Natural killer cell (primary cell): ENCODE measurements at places on chromosomes 5 and 9.
A peak's percentile ranks its signal among the peaks of the same experiment; 100 is the strongest.

- no peak for DNase-seq
Observed at GRCh38 chr9:5817862-5818261, 15.1 kb downstream of the ERMP1 start.

GRCh38 chr5:124395926-124396325 lies 350.5 kb downstream of the ZNF608 start:
- no peak for DNase-seq

DNA sequence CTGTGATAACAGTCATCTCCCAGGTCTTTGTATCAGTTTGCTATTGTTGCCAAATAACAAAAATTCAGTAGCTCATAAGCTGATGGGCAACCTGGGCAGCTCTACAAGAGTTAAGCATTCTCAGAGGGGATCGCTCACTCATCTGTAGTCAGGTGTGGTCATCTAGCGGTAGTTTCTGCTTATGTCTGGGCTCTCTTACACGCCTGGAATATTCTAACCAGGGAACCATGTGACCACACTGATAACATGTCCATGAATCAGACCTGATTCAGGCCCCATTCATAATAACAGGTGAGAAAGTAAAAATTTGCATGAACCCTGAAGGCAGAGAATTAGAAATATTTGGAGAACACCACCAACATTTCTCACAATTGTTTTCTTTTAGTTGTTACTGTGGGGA lies 576.1 kb downstream of the SLCO4C1 start:
- DNase-seq: no peak

DNA sequence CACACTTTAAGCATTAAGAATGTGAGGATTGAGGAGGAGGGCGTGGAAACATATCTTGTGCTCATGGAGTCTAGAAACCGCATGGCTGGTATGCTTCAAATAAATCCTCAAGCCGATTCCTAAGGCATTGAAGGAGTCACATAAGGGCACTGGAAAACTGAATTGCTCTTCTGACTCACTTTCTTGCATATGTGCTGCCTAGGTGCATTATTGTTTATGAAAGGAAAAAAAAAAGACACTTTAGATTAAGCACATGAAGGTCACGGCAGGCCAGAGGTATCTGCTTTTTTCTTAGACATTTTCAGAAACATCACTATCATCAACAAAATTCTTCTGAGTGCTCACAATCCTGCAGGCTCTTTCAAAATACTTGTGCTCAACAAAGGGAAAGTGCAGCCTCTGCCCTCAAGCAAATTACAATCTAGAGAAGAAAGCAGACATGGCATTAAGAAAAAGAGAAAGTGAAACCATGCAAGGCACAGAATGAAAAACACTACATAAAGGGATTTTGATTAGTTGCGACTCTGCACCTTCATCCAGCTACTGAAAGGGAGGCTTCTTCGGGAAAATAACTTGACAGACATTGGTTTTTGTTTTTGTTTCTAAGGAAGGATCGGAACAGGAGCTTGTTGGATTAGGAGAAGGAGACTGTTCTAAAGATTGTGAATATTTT lies 2117.6 kb downstream of the MAT2B start:
- DNase-seq: no peak

GRCh38 chr9:94824913-94825610 lies 98.6 kb downstream of the AOPEP start:
- DNase-seq: no peak

DNA sequence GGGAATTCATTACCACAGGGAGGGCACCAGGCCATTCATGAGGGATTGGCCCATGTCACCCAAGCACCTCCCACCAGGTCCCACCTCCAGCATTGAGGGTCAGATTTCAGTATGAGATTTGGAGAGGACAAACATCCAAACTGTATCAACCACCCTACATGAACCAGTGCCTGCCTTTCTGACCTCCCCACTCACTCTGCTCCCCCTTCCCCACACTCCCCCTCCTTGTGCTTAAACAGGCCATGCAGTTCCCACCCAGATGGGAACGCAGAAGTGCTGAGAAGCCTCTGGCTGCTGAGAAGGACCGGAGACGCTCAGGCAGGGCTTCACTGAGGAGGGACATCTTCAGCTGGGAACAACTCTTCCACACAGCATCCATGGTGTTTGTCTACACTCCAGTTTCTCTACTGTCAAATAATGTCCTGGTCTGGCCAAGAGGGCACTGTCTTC lies 30.0 kb upstream of the ADAMTS2 start:
- DNase-seq: no peak

- no peak for DNase-seq
Observed at GRCh38 chr5:5266297-5266696, 126.2 kb downstream of the ADAMTS16 start.

- DNase-seq: no peak
Observed at GRCh38 chr9:107943901-107944300, 454.3 kb upstream of the KLF4 start.

GRCh38 chr5:13749766-13750165 lies 194.7 kb downstream of the DNAH5 start:
- no peak for DNase-seq

DNA sequence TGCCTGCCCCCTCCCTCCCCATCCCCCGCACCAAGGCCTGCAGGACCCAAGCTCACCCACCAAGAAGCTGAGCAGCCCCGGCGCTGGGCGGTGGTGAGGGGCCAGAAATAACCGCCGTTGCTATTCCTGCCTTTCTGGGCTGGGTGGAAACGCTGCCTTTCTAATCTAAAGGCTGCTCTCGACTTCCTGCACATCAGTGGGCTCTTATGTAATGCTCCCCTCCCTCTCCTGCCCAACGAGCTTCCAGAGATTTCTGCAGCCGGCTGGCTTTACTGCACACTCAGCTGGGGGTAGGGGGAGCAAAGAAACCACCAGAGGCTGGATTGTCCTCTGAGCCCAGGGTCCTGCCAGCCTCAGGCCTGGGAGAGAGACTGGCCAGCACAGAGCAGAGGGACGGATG lies 6.9 kb upstream of the EGR1 start:
- DNase-seq: no peak

- DNase-seq: no peak
Observed at GRCh38 chr5:159681661-159682060, 234.6 kb upstream of the ADRA1B start.

DNA sequence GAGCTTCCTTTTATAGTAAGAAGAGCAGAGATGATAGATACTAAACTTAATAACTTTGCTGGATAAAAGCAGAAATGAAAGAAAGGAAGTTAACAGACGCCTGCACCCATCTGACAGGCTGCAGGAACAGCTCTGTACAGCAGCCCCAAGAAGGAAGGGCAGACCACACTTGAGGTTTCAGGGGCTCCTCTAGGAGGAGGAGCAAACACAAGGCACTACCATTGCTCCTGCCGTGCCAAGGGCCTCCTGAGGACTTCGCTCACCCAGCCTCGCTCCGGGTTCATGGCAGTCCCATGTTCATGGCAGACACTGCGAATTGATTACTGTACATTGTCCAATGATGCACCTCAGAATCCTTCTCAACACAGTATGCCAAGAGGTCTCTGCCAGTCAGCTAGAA lies 85.1 kb downstream of the AMBP start:
- DNase-seq: no peak

- DNase-seq: peak; percentile 63
Observed at GRCh38 chr5:86880785-86881492, 263.2 kb downstream of the COX7C start.

DNA sequence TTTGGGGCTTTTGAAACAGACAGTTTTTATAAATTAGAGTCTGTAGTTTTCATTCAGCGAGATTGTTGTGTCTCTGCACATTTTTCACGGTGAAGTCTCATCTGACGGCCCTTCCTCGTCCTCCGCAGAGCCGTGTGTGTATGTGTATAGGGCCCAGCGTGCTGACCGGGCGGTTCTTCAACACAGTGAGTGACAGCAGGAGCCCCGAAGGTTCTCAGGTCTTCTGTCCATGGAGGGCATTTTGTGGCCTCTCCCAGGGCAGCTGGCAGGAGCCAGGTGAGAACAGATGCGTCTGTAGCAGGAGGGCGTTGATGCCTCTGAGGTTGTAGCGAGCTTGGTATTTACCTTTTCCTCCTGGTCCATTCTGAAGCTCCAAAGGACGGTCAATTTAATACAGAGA lies 116.0 kb upstream of the LPCAT1 start:
- no peak for DNase-seq

GRCh38 chr5:158224253-158224652 lies 365.3 kb upstream of the CLINT1 start:
- DNase-seq: no peak

GRCh38 chr9:27675354-27675753 lies 102.1 kb upstream of the C9orf72 start:
- DNase-seq: no peak

DNA sequence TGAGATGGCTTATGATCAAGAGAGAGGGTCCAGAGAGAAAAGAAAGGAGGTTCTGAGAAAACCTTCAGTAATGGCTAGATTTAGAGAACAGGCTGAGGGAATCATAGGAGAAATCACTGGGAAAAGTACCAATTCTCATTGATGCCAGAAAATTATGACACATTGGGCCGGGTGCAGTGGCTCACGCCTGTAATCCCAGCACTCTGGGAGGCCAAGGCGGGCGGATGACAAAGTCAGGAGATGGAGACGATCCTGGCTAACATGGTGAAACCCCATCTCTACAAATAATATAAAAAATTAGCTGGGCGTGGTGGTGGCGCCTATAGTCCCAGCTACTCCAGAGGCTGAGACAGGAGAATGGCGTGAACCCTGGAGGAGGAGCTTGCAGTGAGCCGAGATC lies 29.5 kb upstream of the PLIN2 start:
- DNase-seq: no peak

- no peak for DNase-seq
Observed at GRCh38 chr5:113240032-113240431, 194.8 kb downstream of the TSSK1B start.

- DNase-seq: no peak
Observed at GRCh38 chr5:54821445-54822323, 163.7 kb downstream of the ESM1 start.

- no peak for DNase-seq
Observed at GRCh38 chr9:7201196-7201595, 443.4 kb downstream of the KDM4C start.

- DNase-seq: no peak
Observed at GRCh38 chr5:142609142-142609541, 76.7 kb downstream of the FGF1 start.

GRCh38 chr5:75553358-75553757 lies 41.7 kb downstream of the POLK start:
- DNase-seq: no peak

DNA sequence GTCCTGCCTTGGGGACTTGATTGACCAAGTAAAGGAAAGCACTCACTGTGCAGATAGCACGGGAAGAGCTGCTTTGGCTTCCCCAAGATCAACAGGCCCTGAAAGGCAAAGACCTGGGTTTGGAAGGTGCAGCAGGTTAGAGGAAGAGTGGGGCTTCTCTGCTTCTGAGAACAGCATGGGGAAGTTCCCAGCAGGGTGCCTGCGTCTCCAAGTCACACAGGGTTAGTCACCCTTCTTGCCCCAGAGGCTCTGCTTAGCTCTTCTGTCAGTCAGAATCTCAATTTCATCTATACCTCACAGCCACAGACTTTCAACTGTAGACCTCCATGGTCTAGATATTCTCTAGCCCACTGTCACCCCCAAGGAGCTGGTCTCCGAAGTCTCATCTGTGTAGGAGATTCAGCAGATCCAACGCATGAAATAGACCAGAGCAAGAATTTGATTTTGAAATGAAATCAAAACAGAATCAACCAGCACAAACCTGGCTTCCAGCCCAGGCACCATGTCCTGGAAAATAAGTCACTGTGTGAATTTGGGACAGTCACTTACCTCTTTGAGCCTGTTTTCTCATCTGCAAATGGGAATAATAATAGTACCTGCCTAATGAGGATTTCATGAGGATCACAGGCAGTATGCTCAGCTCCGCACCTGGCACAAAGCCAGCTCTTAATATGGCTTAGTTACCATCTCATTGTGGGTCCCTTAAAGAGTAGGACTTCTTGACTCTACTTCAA lies 64.0 kb downstream of the SFXN1 start:
- no peak for DNase-seq

DNA sequence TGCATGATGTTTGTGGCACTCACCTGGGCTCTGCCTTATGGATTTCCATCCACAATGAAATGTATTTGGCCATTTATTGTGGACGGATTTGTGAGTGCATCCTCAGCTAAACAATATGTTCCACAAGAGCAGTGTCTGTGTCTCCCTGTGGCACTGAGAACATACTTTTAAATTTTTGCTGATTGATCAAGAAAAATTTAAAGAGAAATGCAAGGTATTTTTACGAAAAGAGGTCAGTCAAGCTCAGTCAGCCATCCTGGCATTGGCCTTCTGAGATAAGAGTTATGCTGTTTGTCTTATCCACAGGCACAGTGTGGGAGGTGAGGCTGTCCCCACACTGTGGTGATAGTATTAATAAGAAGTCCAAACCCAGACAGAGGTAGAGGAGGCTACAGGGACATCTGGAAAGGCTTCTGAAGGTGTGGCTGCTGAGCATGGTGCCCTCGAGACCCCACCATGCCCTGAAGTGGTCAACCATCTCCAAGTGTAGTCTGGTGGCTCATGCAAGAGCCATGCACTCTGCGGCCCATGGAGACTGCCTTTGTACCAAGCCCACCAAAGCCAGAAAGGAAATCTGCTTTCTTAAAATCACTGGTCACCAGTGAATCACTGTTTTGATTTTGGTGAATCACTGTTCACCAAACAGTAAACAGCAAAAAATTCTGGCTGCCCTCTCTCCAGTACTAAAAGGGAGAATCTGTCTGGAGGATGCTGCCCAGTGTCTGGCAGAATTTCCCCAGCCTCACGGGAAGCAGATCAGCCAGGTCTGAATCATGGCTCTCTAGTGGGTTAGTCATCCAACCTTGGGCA lies 28.8 kb downstream of the SPOCK1 start:
- DNase-seq: no peak

DNA sequence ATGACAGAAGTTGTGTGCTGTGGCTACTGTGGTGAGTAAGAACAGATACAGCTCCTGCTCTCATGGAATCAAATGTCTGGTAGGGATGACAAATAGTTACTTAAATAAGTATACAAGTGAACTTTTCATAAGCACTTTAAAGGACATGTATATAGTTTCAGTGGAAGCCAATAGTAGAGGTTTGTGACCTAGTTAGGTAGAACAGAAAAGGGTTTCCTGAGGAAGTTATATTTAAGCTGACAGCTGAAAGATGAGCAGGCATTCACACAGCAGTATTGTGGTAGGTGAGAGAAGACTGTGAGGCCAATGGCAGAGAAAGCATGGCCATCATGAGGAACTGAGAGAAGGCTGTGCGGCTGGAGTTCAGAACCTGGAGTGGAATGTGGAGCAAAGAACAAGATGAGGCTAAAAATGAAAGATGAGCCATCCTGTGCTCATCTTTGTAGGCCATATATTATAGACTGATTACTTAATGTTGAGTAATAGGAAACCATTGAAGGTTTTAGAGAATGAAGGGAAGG lies 15.4 kb downstream of the FAM174A start:
- no peak for DNase-seq

DNA sequence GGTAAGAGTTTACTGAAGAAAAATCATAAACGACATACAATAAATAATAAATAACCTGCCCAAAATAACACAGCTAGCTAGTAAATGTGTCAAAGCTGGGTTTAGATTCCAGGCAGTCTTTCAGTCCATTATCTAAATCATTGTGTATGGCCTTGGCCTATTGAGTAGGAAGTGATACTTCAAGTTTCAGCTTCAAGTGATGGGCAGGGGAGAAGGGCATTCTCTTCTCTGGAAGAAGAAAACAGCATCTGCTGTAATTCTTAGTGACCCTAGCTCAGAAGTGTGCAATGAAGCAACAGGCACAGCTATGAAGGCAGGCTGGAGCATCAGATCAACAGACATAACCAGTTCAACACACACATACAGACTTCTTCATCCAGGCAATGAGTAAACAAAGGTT lies 42.5 kb downstream of the FNIP1 start:
- no peak for DNase-seq

GRCh38 chr5:174166231-174167079 lies 120.9 kb downstream of the NSG2 start:
- DNase-seq: no peak

GRCh38 chr9:69809304-69809863 lies 11.2 kb upstream of the CFAP95 start:
- DNase-seq: no peak
